ENCODE measurements at places on chromosomes 6 and 20.

- no peak overlapping the region for H3K4me3 ChIP-seq
- no peak overlapping the region for H3K27ac ChIP-seq
- H3K4me1 ChIP-seq, result 0 out of 2 replicates have a peak, but pooled peaks cover 5% of the 10 kb centered on the region
- DNase-seq, result no peak
These were observed 252.3 kb downstream of the NKAIN2 start for GRCh38 chr6:124055963-124056362.

- no peak overlapping the region for H3K27ac ChIP-seq
- H3K27me3 ChIP-seq, result peaks cover 57% of the 10 kb centered on the region
- no peaks in the 10 kb centered on the region for H3K36me3 ChIP-seq
- no peaks in the 10 kb centered on the region for H3K4me1 ChIP-seq
These were observed 92.5 kb upstream of the PDE10A start for GRCh38 chr6:165755583-165755982.

- H3K4me3 ChIP-seq, result no peak overlapping the region
- no peaks in the 10 kb centered on the region for H3K36me3 ChIP-seq
- H3K27ac ChIP-seq, result no peak overlapping the region
These were observed 13.1 kb upstream of the HDGFL1 start for GRCh38 chr6:22556266-22556665.

GRCh38 chr20:47099825-47100441 lies 205.3 kb downstream of the EYA2 start:
- peaks cover 19% of the 10 kb centered on the region for H3K27me3 ChIP-seq
- no peak overlapping the region for H3K4me3 ChIP-seq
- no peak for DNase-seq
- H3K4me1 ChIP-seq, result 0 out of 2 replicates have a peak, but pooled peaks cover 8% of the 10 kb centered on the region
- no peak overlapping the region for H3K27ac ChIP-seq
- H3K36me3 ChIP-seq, result no peaks in the 10 kb centered on the region

Measured in PC-9 (cell line).